Uterine smooth muscle cell (primary cell): ENCODE measurements at places on chromosomes 6 and 20. TPM values are rescaled to one million over a fixed set of nuclear protein-coding genes. Genes with fewer than 3 reads are reported as not detected.

The MLIP gene
- total RNA-seq = not detected in 2 replicates

The RIMS4 gene
- total RNA-seq = 0.12 TPM in 1 of 2 replicates, not detected in the other

The LY6G5C gene
- 0.33 and 0.37 TPM in 2 replicates for total RNA-seq

The PGBD1 gene
- 7.9 and 9.5 TPM in 2 replicates for total RNA-seq

The ISM1 gene
- 0.25 and 0.33 TPM in 2 replicates for total RNA-seq

The HDGFL1 gene
- total RNA-seq = not detected in 2 replicates

The ZC3H12D gene
- 0.11 and 0.37 TPM in 2 replicates for total RNA-seq
